ENCODE measurements at places on chromosomes 7 and 10. TPM values are rescaled to one million over a fixed set of nuclear protein-coding genes. Genes with fewer than 3 reads are reported as not detected.
A peak's percentile ranks its signal among the peaks of the same experiment; 100 is the strongest.

- H3K27ac ChIP-seq, result no peak overlapping the region
- no peaks in the 10 kb centered on the region for H3K36me3 ChIP-seq
- H3K27me3 ChIP-seq, result no peaks in the 10 kb centered on the region
- H3K4me3 ChIP-seq, result no peak overlapping the region
Observed at GRCh38 chr10:76651154-76651553, 986.5 kb downstream of the KCNMA1 start.

DNA sequence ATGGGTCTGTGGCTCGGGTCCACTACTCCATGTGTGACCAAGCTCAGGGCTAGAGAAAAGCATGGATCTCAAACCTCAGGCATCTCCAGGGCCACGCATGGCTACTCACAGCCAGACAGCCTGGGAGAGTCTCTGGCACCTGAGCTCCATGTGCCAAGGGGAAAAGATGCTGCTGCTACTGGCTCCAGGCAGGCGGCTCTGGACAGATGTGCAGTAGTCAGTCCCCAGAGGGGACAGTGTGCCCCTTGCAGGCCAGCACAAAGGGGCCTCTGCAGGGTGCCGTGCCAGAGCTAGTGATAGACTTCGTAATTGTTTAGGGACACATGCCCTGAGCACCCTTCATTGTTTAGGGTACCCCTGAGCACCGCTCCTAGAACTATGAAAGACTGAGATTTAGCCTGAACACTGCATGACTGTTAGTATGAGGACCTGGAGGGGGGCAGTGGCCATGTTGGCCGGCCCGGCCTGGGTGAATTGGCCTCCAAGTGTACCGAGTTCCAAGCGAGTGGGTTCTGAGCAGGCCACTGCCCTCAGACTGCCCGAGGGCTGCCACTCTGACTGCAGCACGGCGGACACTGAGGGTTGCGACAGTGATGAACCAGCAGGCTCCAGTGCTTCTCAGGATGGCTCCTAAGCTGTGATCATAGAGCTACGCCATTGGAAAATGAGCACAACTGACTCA is 80.7 kb downstream of the TCERG1L start:
- no peaks in the 10 kb centered on the region for H3K4me1 ChIP-seq
- no peak for DNase-seq
- H3K27ac ChIP-seq, result no peak overlapping the region
- peaks cover 15% of the 10 kb centered on the region for H3K27me3 ChIP-seq
- H3K4me3 ChIP-seq, result no peak overlapping the region
- no peaks in the 10 kb centered on the region for H3K36me3 ChIP-seq

GRCh38 chr7:74379938-74380337 is 73.8 kb upstream of the GTF2IRD1 start:
- H3K4me1 ChIP-seq, result no peaks in the 10 kb centered on the region
- no peaks in the 10 kb centered on the region for H3K36me3 ChIP-seq
- H3K27me3 ChIP-seq, result no peaks in the 10 kb centered on the region
- H3K27ac ChIP-seq, result no peak overlapping the region

- H3K36me3 ChIP-seq, result no peaks in the 10 kb centered on the region
- H3K4me3 ChIP-seq, result no peak overlapping the region
- H3K27me3 ChIP-seq, result no peaks in the 10 kb centered on the region
- no peak overlapping the region for H3K27ac ChIP-seq
Observed at GRCh38 chr10:1754506-1755153, 17.3 kb upstream of the ADARB2 start.

DNA sequence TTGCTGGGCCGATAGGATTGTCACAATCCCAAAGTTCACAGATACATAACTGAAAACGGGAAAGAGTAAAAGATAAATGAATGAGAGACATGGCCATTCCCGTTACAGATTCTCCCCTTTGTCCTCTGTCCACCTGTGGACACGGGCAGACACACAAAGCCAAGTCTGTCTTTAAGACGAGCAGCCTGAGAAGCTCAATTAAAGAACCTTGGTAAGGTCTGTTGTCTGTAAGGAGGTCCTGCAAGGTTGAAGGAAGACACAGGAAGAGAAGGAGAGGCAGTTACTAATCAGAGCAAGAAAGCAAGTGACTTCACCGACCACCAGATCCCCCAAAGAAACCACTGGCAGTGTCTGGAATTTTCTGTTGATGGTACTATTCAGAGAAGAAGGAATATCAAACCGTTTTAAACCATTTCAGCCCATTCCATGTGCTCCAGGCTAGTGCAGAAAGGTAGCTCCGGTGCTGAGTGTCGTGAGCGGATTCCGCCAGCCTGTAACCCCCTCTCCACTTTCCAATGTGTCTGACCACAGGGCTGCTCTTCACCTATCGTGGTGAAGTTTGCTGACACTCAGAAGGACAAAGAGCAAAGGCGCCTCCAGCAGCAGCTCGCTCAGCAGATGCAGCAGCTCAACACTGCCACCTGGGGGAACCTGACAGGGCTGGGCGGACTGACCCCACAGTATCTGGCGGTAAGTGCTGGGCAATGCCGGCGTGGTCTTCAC is 252.6 kb downstream of the CELF2 start:
- no peak overlapping the region for H3K27ac ChIP-seq
- H3K4me3 ChIP-seq, result no peak overlapping the region
- no peaks in the 10 kb centered on the region for H3K4me1 ChIP-seq
- H3K27me3 ChIP-seq, result no peaks in the 10 kb centered on the region
- no peaks in the 10 kb centered on the region for H3K36me3 ChIP-seq
- peak; percentile 48 for DNase-seq

- no peaks in the 10 kb centered on the region for H3K27me3 ChIP-seq
- H3K36me3 ChIP-seq, result no peaks in the 10 kb centered on the region
- no peak overlapping the region for H3K4me3 ChIP-seq
- no peaks in the 10 kb centered on the region for H3K4me1 ChIP-seq
- H3K27ac ChIP-seq, result no peak overlapping the region
Observed at GRCh38 chr10:29370097-29371092, 81.5 kb downstream of the LYZL1 start.

GRCh38 chr10:75187961-75188426 is 22.6 kb upstream of the VDAC2 start:
- no peak overlapping the region for H3K4me3 ChIP-seq
- H3K27me3 ChIP-seq, result no peaks in the 10 kb centered on the region
- DNase-seq, result no peak

DNA sequence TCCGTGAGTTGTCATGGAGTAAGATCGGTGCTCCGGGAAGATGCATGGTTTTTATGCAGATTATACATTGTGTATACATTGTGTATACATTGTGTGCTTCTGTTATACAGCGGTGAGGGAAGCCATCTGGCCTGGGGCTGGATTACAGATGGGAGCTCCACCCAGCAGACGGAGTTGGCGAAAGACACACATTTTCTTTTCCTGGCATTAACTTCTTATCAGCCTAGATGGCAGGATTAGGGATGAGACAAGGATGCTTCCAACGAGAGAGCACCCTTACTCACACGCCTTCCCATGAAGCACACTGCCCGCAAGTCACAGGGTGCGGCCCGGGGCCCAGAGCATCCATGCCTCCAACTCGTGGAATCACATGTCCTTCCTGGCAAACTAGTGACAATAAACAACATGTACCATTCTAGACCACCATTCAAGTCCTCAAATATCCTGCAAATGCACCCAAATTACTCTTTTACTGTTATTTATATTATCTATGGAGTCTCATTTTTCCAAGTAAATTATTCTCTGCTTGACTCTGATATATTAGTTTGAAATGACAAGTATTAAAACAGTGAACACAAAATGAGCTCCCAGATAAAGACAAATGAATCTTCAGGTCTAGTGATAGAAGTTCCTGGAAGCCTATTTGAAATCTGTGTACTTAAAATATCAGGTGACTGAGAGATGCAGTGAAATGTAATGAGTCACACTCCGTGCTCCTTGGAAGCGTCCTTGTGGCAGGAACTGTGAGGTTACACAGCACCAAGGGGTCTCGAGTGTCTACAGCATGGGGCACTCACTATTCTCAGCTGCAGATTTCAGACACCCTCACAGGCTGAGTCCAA is 29.8 kb upstream of the PPP2R2D start:
- H3K27ac ChIP-seq, result no peak overlapping the region
- H3K4me3 ChIP-seq, result no peak overlapping the region
- no peak for DNase-seq
- no peaks in the 10 kb centered on the region for H3K36me3 ChIP-seq

- H3K4me3 ChIP-seq, result no peak overlapping the region
- no peaks in the 10 kb centered on the region for H3K4me1 ChIP-seq
- DNase-seq, result no peak
- H3K27ac ChIP-seq, result no peak overlapping the region
Observed at GRCh38 chr7:158445421-158446175, 142.0 kb downstream of the PTPRN2 start.

DNA sequence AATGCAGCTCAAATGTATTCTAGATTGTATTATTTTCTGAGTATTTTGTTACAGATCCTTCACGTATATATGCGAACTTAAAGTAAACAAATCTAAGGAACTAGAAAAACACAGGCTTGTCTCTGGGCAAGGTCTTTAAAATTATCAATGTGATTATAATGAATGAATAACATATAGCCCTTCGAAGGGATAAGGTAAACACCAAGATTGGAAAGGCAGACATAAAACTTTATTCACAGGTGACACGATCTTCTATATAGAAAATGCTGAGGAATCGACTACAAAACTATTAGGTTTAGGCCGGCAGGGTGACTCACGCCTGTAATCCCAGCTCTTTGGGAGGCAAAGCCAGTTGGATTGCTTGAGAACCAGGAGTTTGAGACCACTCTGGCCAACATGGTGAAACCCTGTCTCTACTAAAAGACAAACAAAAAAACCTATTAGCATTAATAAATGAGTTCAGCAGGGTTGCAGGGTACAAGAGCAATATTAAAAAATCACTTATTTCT is 80.4 kb downstream of the CNNM2 start:
- no peaks in the 10 kb centered on the region for H3K27me3 ChIP-seq
- H3K27ac ChIP-seq, result no peak overlapping the region
- H3K4me3 ChIP-seq, result no peak overlapping the region
- no peaks in the 10 kb centered on the region for H3K36me3 ChIP-seq
- H3K4me1 ChIP-seq, result no peaks in the 10 kb centered on the region

GRCh38 chr10:80173466-80173865 is 31.9 kb downstream of the ANXA11 start:
- DNase-seq, result no peak
- H3K27me3 ChIP-seq, result no peaks in the 10 kb centered on the region
- no peak overlapping the region for H3K27ac ChIP-seq
- H3K4me3 ChIP-seq, result no peak overlapping the region
- H3K36me3 ChIP-seq, result no peaks in the 10 kb centered on the region
- no peaks in the 10 kb centered on the region for H3K4me1 ChIP-seq

DNA sequence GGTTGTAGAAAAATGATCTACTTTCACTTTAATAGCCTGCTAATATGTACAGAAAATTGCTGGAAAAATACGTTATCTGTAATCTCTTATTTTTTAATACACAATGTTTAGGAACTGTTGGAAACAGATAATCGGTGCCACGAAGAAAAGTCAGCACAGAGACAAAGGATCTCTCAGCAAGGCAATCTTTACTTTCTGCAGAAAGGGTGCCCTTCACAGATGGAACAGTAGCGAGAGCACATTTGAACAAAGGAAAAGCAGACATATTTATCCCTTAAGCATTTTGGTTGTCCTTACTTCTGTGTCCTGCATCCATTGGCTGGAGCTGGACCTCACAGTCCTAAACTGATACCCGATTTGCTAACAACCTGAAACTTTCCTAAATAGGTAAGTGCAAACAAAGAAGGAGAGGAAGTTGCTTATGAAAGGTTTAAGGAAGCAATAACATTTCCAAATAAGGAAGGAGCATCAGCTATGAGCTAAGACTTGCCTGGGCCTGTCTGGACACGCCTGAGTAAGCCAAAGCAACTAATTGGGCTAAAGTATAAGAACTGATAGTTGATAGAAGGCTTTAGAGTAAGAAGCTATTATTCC is 640.0 kb downstream of the SH2D4B start:
- H3K4me1 ChIP-seq, result no peaks in the 10 kb centered on the region
- no peak for DNase-seq
- no peak overlapping the region for H3K27ac ChIP-seq
- no peak overlapping the region for H3K4me3 ChIP-seq

- no peak overlapping the region for H3K4me3 ChIP-seq
- H3K4me1 ChIP-seq, result no peaks in the 10 kb centered on the region
- no peak for DNase-seq
- H3K27me3 ChIP-seq, result no peaks in the 10 kb centered on the region
Observed at GRCh38 chr10:571688-572451, 117.6 kb downstream of the DIP2C start.

DNA sequence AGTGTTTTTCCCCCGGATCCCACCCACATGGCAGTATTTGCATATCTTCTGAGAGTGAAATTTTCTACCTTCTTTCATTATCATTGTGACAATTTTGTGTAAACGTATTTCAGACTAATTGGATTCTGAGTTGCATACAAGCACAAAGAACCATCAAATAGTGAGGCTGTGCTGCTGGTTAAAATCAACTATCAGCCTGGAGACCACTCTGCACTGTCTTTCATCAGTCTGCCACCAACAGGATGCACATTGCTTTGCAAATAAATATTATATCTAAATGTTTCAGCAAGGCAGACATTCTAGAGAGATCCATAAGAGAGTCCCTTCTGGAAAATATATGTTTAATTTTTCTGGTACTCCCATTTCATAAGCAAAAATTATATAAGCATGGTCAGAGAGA is 851.8 kb downstream of the XPNPEP1 start:
- H3K27ac ChIP-seq, result no peak overlapping the region
- no peaks in the 10 kb centered on the region for H3K27me3 ChIP-seq
- H3K36me3 ChIP-seq, result no peaks in the 10 kb centered on the region
- no peak overlapping the region for H3K4me3 ChIP-seq

DNA sequence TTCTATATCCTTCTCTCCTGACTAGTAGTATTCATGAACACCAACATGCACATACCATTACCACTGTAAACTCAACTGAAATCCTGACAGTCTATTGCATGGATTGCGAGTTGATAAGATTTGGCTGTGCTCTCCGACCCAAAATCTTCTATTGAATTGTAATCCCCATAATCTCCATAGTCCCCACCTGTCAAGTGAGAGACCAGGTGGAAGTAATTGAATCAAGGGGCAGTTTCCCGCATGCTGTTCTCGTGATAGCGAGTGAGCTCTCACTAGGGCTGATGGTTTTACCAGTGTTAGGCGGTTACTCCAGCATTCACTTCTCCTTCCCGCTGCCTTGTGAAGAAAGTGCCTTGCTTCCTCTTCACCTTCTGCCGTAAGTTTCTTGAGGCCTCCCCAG is 261.8 kb downstream of the PHF14 start:
- no peaks in the 10 kb centered on the region for H3K4me1 ChIP-seq
- no peaks in the 10 kb centered on the region for H3K27me3 ChIP-seq
- H3K36me3 ChIP-seq, result no peaks in the 10 kb centered on the region
- H3K27ac ChIP-seq, result no peak overlapping the region
- H3K4me3 ChIP-seq, result no peak overlapping the region
- DNase-seq, result no peak

Gene DUS4L
- 6.6 TPM for total RNA-seq

Gene HOXA5
- 48.7 TPM for total RNA-seq

Gene GHRHR
- total RNA-seq, result not detected

Gene CALN1
- total RNA-seq, result 0.33 TPM

Gene NPTX2
- 3.3 TPM for total RNA-seq

Gene CYP2W1
- total RNA-seq, result not detected

Gene PI4K2A
- 18.0 TPM for total RNA-seq

Gene IGFBP1
- 0.98 TPM for total RNA-seq

Gene GCK
- 1.6 TPM for total RNA-seq

Measured in breast epithelium (tissue), 4 donors.